Left lung (tissue), 14 donors: ENCODE measurements at places on chromosomes 5 and 9.

GRCh38 chr9:37624073-37624472 lies 26.7 kb upstream of the FRMPD1 start:
- no peak for DNase-seq

DNA sequence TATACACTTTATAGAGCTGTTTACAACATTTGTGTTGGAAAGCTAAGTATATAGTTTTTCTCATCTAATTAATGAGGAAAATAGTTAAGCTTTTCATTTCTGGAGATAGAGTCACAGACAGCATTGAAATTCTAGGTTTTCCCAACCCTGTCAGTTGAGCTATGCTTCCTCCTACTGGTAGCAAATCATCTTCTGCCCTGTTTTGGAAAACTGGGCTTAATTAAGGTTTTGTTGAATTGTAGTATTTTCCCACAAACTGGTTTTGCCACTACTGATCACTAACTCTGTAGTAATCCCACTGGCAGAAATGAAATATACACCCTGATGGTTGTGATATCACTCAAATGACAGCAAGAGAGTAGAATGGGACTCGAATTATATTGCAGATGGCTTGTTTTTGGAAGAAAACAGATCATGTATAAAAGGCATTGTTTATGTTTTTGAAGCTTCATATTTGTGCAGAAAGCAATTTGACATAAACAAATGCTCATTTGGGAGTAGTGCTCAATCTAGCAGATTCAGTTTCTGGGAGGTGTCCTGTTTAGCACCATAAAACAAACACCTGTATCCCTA lies 46.6 kb downstream of the CD180 start:
- peak; percentile 37 for DNase-seq

DNA sequence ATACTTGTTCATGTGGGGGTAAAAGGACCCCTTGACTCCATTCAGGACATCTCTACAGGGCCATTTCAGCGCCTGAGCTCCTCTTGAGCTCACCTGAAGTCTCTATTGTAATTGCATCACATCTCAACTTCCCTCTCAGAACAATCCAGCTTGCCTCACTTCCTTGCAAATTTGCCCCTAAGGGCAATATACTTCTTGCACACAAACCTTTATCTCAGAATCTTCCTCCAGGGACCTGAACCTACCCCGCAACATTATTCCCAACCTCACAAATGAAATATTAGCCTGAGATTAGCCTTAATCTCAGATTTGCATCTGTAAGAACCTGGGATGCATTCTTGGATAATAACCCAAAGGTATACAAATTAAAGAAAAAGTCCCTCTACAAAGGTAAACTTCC lies 159.2 kb downstream of the DRD1 start:
- no peak for DNase-seq

DNA sequence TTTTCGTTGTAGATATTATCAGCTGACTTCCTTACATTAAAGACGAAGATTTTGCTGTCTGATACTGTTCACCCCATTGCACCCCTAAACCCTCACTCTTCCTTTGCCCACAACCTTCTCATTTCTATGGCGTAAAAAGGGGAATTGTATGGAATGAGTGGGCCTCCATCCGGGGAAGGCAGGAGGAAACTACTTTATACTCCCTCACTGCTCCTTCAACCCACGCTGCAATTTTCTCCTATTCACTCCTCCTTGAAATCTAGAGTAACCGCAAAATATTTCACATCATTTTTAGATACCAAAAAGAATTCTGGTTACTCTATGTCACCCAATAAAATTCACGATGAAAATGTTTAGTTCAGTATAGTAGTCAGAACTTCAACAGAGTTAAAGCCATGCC lies 330.8 kb downstream of the DIRAS2 start:
- no peak for DNase-seq

DNA sequence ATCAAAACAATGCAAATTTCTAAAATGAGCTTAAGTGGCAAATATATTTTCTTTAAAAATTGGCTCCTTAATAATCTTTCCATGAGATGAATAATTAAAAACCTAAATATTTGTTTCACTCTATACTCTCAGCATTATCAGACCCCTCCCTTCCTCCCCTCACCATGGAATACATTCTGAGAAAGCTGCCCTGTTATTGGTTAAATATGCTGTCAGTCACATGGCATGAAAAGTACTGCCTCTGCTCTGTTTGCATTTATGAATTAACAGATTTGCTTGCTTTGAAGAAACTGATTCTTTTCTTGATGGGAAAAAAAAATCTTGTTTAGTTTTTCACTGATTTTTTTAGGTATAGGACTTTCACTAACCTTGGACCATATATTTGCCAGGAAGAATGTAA lies 17.0 kb upstream of the RPS23 start:
- no peak for DNase-seq

DNA sequence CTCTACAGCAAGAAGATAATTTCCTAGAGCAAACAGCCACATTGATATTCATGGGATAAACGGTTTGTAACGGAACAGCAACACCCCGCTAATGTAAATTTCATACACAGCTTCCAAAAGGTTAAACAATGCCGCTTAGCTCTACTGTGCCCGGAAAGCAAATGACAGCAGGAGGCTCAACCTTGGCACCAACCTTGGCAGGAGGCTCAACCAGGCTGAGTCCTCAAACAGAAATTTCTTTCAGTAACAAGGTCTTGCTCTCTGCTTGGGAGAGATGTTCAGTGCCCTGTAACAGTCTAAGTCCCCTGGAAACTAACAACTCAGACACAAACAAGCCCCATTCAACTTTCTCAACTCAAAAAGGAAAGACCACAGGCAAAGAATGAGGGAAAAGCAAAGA lies 11.1 kb upstream of the PPP1R2B start:
- DNase-seq: no peak

DNA sequence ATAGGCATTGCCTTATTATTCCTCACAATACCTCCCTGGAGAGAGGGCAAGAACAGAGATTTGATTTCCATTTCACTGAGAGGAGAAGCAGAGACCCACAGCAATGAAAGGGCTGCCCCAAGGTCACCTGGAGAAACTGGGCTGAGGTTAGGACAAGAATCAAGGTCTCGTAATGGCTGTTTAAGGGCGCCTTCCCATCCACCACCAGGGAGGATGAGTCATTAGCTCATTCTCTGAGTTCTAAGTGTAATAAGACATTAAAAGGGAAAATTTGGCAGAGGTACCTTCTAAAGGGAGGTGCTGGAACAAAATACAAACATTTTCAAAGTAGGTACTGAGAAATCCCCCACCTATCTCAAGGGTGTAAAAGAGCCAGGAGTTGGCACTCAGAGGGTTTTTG lies 52.6 kb upstream of the TCERG1 start:
- DNase-seq: no peak

DNA sequence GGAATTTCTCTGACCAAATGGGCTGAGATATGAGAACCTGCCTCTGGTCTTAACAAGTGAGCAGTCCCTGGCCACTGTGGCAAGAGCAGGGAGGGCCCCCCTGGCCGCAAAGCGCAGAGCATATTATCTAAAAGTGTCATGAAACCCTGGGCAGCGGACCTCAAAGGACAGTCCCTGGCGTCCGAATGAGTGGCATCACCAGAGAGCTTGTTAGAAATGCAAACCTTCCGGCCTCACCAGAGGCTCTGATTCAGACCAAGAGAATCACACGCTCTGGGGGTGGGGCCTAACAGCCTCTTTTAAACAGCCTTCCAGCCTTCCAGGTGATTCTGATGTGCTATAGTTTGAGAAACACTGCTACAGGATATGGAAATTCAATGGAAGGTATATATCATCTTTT lies 10.9 kb downstream of the PTPN3 start:
- no peak for DNase-seq

GRCh38 chr5:158777647-158778350 lies 321.9 kb downstream of the EBF1 start:
- DNase-seq: no peak

- DNase-seq: no peak
These were observed 195.8 kb downstream of the EFNA5 start for GRCh38 chr5:107474716-107475489.

- peak; percentile 1 for DNase-seq
These were observed 112.5 kb upstream of the EMB start for GRCh38 chr5:50553560-50553984.

DNA sequence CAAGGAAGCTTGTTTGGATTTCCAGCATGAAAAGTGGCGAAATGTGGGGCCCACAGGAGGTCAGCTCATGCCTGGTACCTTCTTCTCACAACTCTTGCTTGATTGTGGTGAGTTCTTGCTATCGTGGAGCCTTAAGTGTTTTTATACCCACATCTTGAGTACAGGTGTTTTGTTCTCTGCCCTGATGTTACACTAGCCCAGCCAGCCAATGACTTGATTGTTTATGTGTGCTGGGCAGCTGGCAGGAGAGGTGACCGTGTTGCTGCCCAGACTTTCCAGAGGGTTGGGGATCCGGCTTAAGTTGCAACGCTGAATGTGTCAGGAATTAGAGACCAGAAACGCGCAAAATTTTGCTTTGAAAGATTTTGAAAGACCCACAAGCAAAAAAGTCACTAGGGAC lies 24.0 kb upstream of the TPPP start:
- no peak for DNase-seq

DNA sequence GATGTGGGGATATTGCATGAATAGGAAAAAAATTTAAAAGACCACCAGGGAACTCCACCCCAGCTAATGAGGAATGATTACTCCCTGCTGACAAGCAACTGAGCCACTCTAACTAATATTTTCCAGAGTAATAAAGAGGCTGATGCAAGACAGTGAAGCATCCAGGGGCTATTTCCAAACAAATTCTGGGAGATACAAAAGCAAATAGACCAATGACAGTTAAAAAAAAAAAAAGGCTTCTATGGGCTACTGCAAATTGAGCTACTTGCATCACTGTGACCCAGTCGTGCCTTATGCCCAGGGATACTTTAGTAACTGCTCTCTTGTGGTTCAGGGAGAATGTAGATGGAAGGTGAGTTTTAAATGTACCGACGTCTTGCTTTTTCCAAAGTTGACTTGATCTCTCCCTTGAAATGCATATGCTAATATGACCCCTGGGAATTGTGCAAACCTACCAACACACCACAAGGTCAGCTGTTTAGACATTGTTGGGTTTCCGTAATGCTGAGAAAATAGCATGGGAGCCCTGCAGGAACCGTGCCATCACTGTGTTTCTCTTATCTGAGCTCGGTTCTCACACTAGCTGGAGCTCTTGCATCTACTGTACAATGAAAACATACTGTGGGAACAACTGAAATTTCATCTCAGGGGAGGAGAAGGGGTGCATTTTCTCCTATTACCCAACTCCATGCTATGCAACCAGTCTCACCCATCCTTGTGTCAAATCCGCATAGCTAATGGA lies 250.6 kb upstream of the MAP3K1 start:
- no peak for DNase-seq

- DNase-seq: no peak
These were observed 60.2 kb upstream of the TRIO start for GRCh38 chr5:14082973-14083372.

GRCh38 chr9:1619915-1620710 lies 395.0 kb upstream of the SMARCA2 start:
- DNase-seq: no peak

DNA sequence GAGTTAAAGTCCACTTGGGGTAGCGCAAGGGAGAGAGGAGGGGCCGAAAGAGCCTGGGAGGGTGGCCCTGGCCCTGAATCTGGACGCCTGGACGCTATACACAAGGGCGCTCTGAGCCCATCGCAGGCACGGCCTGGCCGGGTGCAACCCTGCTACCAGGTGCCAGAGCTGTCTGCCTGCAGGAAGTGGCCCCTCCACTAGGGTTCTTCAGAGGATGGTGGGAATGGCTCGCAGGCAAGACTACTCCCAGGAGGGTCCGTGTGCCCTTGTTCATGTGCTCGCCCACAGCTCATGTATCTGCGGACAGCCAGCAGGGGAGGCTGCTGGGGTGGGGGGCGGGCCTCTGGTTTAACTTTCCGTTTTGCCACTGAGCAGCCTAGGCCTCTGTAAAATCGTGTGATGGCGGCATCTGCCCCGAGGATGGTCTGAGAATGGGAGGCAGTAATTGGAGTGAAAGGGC lies 1.4 kb upstream of the NKD2 start:
- peak; percentile 65 for DNase-seq

- DNase-seq: no peak
These were observed 45.5 kb upstream of the ANKRD33B start for GRCh38 chr5:10518347-10518746.

GRCh38 chr5:32249668-32250067 lies 63.1 kb downstream of the MTMR12 start:
- DNase-seq: no peak

DNA sequence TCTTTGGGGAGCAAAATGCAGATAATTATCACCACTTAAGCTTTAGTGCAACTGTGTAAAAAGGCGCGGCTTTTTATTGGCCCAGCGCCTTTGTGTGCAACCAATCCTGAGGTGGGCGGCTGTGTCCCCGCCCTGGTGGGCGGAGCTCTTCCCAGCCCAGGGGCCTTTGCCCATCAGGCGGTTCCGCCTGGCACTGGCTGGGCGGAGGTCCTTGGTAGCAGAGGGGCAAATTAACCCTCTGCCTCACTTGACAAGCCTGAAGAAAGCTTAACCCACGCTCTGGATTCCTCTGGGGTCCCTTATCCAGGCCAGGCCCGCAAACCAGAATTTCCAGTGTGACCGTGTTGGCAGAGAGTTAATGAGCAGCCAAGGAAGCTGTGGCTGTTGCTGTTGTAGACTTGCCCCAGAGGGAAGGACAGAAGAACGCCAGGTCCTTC lies 12.8 kb upstream of the NIPAL4 start:
- no peak for DNase-seq

DNA sequence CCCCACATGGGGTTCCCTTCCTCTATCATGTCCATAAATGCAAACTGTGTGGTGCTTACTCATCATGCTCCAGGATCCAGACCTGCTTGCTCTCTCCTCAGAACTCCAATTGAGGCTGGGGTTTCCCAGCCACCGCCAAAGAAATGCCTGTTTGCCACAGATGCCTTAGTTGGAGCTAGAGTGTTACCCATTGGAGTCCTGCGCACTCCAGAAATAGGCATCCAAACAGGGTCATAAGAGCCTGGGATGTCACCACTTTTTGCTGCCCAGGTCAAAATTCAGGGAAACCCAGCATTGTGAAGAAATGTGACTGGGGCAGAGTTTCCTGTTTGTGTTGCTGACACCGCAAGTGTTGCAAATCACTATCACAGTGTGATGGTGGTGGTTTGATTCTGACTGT lies 60.7 kb upstream of the SPDL1 start:
- no peak for DNase-seq

DNA sequence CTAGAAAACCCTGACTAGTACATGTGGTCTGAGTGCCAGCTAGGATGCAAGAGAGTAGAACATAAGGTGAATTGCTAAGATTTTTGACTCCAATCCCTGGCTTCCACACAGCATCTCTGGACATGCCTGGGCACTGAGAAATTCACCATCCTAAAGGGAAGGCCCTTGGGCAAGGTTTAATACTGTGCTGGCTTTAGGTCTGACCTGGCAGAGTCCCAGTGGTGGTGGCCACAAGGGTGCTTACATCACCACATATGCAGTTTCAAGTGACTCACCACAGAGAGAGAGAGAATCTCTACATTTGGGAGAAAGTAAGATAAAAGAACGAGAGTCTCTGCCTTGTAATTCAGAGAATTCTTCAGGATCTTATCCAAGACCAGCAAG lies 661.6 kb upstream of the C9orf72 start:
- DNase-seq: no peak

GRCh38 chr5:67305913-67306710 lies 109.5 kb upstream of the CD180 start:
- DNase-seq: no peak
